ENCODE measurements at places on chromosomes 6 and 20.

- no peak for DNase-seq
These were observed 108.9 kb upstream of the CST7 start for GRCh38 chr20:24840121-24840713.

DNA sequence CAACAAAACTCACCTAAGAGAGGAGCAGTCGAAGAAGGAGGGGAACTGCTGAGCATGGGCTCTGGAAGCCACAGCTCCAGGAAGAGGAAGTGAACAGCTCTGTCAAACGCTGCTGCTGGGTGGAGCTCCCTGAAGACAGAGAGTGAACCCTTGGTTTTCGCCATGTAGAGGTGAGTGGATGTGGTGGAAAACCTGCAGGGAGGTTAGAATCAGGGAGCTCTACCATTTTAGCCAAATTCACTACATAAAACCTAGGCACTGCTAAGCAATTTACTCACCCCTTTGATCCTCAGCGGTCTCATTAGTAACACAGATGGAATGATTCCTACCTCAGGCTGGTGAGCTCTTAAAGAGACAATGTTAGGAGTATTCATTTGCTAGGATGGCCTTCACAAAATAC is 19.4 kb upstream of the TFAP2A start:
- no peak for DNase-seq

DNA sequence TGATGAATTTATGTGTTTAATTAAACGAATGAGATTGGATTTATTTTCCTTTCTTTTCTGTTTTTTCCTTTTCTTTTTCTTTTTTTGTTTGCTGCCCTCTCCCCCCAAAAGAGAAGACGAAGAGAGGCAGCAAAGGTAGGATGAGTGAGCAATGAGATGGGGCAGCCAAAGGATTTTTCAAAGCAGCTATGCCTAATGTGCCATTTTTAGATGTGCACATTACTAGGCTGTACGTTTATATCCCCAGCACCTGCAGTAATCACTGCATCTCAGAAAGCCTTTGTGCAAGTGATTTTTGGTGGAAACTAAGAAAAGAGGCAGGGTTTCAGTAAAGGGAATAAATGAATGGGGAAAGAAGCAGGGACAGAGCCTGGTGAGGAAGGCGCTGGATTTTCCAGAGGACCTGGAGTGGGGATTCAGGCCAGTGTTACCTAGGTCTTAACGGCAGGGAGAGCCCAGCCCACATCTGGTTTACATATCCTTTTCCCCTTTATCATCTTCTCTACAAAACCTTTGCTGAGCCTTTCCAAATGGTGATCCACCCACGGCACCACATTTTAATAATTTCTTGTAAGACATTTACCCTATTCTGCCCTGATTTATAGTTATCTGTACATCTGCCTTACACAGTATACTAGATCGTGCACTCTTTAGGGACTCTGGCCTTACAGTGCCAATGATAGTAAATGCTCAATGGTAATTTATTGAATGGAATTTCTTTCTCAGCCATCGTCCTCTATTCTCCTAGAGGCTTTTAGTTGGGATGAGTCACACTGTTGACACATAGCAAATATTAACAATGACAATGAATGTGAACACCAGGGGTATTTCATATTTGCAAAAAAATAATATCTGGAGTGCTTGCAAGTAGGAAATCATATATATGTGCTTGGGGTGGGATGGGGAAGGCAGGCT is 38.3 kb upstream of the ATXN1 start:
- no peak for DNase-seq

DNA sequence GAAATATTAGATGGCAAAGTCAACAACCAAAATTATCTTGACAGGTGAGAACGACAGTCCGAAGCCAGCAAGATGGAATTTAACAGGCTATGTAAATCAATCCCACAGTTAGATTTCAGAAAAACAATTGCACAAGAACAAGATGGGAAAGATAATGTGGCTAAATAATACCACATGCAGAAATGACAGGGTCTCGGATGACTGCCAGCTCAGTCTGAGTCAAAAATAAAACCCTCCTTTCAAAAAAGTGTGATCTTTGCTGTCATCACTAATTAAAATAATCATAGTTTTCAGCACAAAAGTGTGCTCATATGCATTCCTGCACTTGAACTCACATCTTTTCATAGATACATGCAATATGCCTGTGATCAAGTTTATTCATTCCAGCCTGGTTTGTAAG is 25.9 kb downstream of the FOXQ1 start:
- DNase-seq = no peak

GRCh38 chr6:3895805-3896204 is 46.6 kb downstream of the FAM50B start:
- no peak for DNase-seq

GRCh38 chr6:27140999-27141528 is 106.4 kb upstream of the PRSS16 start:
- DNase-seq = no peak

GRCh38 chr6:112281821-112282615 is 27.7 kb upstream of the LAMA4 start:
- no peak for DNase-seq

DNA sequence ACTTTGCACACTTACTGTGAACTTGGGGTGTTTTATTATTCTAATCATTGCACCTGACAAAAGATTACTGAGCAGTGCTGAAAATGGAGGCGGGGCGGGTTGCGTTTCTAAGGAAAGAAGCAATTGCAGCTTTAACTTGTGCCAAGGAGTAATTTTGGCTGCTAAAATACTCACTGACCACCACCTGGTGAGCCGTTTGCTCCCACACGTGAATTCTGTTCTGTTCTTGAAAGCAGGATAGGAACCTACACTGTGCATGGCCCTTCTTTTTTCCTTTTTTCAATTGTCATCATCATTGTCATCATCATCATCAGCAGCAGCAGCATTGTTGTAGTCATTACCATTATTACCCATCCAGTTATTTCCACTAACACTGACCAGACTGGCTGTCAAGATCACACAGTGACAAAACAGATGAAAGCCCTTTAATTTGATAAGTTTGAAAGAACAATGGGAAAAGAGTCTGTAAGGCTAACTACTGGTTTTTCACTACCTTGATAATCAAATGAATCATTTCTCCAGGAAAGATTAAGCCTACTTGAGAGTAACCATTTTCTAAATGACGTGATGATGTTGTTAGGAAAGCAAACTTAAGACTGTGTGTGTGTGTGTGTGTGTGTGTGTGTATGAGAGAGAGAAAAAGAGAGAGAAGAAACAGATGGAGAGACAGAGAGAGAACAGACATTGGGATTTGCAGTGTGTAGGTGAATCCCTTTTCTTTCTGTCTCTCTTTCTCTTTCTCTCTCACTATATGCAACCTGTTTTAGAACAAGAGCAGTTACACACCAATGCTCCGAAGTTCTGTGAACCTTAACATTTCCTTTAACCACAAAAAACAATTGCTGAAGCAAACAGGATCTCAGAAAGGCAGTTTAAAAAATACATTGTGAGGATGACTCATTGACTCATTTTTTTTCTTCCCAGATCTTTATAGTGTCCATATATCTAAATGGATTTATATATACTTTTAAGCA is 3.8 kb downstream of the RIPOR2 start:
- DNase-seq = no peak

DNA sequence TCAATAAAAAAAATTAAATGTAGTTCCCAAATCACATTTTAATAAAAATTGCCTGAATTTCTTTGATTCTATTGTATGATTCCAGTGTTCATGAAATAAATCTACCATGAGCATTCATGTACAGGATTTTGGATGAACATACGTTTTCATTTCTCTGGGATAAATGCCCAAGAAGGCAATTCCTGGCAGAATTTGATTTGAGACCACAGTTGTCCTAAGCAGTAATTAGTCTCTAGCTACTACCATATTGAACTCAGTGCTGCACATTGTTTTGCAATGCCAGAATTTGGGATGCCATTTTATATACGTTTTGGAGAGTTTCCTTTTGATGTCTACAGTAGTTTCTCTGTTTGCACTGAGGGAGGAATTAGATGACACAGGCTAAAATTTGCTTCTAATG is 265.3 kb upstream of the HS3ST5 start:
- DNase-seq = no peak

DNA sequence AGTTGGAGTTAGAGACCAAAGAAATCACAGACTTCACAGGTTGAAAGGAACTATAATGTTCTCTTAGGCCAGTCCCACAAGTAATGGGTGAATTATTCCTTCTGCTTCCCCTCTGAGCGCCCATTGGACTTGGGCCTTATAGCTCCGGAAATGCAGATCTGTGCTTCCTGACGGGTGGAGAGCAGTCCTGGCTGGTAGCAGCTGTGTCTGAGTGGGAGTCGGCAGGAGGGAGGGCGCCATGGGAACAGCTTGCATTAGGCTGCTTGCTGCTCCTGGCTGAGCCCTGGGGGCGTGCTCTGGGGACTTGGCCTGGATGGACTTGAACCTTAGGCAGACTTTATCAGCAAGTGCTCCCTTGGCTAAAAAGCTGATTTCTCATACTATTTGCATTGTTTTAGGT is 18.4 kb upstream of the NUP153 start:
- no peak for DNase-seq

GRCh38 chr20:43490038-43490437 is 17.5 kb upstream of the L3MBTL1 start:
- DNase-seq = no peak

DNA sequence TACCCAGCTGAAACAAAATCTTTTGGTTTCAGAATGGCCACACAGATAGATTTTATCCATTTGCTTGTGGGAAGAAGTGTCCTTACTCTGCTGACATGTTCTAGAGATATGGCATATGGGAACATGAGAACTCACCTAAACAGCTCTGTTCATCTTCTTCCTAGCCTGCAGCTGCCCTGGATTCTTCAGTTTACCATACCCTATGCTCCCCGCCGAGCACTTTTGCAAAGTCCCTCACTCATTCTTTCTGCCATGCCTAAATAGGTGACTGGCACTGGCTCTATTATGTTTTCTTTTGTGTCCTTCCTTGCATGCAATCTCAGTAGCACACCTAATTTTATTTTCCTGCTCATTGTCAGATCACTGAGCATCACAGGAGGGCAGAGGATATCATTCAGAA is 293.7 kb upstream of the RSPO3 start:
- DNase-seq = no peak

DNA sequence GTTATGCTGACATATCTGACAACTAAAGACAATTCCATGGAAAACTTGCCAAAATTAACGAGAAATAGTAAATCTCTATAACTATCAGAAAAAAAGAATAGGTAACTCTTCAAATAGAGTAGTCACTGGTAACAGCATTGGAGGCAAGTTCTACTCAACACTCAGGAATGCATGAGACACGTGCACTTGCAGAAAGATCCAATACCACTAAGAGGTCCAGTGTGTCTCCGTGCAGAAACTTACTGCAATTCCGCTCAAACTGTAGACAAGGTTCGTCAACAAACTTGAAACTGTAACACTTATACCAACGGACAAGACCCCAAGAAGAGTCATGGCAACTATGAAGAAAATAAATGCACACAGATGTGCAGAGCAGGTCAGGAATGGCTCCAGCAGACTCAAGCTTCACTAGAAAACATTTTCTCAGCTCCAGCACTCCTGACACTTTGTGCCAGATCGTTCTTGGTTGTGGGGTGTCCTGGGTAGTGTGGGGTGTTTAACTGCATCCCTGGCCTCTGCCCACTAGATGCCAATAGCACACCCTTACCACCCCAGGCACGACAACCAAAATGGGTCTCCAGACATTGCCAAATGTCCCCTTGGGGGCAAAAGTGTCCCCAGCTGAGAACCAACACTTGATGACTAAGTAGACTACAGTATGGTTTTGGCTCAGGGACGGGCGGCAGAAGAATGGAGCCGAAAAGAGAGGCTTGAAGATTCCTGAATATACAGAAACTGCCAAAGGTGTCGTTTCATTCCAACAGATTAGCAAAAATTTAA is 134.8 kb downstream of the DTNBP1 start:
- DNase-seq = no peak

DNA sequence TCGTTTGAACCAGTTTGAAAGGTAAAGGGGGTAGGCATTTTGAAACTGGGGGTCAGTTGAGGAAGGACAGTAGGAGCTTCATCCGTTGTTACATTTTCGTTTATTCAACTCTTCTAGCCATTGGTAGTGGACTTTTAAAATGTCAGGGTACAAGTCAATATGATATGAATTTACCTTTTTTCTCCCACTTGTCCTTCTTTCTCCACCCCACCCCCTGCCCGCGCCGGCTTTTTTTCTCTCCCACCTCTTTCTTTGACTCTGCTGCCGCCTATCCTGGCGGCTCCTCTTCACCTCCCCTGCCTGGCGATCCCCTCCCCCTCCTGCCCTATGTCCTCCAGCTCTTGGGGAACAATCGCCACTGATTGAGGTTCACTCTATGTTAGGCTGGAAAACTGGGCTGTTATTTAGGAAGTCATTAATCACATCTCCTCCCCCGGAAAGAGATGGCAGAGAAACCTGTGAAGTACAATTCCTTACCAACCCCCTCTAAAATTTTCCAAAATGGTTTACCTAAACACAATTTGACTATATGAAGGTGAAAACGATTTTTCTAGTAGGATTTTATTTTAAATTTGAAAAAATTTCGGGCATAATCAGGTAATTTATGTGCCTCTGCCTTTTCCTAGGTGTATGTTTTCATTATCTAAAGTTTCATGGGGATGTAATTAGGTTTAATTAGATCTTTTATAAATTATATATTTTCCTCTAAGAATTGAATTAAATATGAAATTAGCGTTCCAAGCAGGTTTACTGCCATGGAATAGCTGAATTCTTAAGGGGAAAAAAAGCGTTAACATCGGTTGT is 778 bp upstream of the LIN28B start:
- DNase-seq = no peak

GRCh38 chr20:18614244-18614643 is 26.4 kb downstream of the DTD1 start:
- no peak for DNase-seq

DNA sequence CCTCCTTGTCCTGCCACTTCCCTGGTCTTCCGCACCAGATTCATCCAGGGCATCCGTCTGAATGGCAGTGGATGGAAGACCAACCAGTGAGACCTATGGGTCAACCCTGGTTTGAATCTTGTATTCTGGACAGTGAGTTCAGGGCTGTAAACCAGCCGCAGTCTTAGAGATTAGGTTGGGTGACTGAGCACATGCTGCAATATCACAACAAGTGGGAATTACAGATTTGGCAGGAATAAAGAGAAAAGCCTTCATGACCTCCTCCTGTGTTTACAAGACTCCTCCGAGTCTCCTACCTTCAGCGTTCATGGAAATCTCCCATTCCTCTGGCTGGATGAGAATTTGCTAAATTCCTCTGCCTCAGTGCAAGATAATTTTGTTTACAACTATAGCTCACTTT is 9.9 kb downstream of the ECI2 start:
- DNase-seq = no peak

DNA sequence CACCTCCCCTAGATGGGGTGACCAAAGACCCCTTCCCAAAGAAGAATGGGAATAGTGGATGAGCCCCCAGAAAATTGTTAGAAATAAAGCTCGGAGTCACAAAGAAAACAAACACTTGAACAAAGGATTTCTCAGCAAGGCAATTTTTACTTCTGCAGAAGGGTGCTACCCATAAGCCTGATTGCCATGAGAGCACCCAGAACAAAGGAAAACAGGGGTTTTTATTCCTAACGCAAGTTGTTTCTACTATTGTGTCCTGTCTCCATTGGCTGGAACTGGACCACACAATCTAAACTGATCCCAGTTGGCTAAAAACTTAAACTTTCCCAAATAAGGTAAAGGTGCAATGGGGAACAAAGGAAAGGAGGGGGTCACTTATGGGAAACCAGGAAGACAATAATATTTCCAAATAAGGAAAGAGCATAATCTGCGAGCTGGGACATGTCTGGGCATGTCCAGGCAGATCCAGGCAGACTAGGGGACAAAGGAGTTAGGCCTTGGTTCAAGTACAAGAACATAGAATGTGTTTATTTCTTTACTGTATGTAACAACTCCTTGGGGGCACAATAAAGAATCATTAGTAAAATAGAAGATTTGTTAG is 20.0 kb downstream of the HLA-B start:
- DNase-seq = no peak

Measured in T-helper 17 cell (primary cell).